ENCODE measurements at places on chromosomes 16 and 17.

DNA sequence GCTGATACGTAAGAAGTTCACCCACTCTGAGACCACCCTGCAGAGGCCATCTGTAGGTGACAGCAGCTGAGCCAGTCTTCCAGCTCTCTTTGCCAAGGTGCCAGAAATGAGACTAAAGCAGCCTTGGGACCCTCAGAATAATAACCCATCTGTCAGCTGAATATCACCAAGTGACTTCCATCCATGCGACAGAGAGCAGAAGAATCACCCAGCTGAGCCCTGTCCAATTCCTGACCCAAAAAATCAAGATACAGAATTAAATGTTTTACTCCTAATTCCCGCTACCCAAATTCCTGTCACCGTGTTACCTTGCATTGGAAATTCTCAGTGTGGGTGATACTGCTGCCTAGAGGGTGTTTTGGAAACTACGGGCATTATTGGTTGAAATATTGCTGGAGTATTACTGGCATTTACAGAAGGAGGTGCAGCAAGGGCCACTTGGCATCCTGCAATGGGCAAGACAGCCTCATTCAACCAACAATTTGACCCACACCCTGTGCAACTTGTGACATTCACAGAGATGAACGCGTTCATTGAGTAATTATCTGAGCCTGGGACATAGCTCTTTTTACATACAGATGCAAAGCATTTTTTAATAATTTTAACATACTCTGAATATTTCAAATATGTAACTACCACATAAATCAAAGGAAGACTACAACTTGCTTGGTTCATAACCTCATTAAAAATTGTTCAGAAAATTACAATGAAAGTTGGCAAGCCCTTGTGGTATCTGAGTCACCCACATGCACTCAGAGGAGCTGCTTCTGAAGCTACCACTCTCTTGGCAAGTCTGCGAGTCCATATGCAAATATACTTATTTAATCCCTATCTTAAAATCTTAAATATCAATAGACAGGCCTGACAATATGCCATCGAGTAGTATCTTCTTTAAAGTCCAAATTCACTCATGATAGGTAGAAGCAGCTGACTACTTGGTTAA is 126.6 kb downstream of the C16orf95 start:
- DNase-seq: no peak

DNA sequence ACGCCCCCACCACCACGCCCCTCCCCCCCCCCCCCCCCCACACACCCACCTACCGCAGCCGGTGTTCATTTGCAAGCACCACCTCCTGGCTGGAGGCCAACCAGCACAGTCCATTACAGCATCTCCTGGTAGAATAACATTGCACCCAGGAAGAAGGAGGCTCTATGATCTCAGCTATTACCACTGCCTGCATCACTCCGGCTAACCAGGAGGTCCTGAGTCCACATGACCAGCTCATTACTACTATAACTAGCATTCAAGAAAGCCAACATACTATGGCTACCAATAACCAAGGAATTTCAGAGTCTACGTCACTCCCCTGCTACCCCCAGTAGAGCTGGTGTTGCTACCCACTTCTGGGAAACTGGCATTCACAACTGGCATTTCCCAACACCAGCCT is 81.1 kb upstream of the ALOX12 start:
- DNase-seq: no peak

DNA sequence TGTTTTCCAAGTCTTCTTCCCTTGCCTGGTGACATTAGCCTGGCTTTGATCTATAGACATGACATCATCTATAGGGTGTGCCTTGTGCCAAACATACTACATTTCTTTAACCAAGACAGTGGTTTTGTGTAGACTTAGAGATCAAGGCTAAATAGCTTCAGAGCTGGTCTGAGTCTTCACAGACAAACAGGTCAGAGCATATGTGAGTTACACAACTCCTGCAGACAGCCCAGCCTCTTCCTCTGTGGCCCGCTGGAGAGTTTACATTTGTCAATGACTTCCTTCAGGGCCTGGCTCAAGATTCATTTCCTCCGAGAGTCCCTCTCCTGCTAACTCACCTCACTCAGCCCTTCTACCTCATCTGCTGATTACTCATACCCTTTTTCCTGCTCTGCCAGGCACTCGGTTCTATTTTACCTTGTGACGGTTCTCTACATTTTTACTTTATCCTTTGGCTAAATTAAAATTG is 73.1 kb upstream of the TANC2 start:
- DNase-seq: no peak

DNA sequence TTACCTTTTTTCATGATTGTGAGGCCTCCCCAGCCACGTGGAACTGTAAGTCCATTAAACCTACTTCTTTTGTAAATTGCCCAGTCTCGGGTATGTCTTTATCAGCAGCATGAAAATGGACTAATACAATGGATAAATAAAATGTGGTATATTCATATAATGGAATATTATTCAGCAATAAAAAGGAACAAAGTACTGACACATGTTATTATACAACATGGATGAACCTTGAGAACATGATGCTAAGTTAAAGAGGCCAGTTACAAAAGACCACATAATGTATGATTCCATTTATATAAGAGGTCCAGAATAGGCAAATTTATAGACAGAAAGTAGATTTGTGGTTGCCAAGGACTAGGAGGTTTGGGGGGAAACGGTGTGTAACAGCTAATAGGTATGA is 5.3 kb downstream of the ERN1 start:
- DNase-seq: no peak

DNA sequence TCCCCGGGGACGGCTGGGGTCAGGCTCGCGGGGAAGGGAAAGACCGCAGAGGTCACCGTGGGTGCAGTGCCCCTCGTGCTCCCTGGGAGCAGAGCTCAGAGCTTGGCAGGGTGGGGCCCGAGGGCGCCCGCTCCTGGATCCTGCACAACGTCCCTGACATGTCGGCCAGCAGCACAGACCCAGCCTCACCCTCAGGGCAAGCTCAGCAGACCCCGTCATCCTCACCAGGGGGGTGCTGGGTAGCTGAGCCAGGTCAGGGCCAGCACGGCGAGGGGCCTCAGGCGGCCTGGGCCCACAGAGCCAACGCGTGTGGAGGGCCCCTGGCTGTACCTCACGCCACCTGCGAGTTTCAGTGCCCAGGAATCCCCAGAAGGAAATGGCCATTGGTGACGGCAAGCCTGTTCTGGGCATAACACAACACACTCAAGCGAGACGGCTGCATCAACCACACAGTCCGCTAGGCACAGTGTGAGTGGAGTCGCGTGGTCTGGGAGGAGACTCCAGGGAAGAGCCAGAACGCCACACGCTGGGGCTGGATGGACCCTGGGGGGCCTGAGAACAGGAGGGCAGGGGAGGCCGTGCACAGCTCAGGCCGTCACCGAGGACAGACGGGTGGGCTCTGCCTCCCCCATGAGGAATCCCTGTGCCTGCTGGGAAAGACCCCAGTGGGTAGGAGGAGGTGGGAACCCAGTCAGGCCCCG is 60.3 kb downstream of the ZNF778 start:
- no peak for DNase-seq

DNA sequence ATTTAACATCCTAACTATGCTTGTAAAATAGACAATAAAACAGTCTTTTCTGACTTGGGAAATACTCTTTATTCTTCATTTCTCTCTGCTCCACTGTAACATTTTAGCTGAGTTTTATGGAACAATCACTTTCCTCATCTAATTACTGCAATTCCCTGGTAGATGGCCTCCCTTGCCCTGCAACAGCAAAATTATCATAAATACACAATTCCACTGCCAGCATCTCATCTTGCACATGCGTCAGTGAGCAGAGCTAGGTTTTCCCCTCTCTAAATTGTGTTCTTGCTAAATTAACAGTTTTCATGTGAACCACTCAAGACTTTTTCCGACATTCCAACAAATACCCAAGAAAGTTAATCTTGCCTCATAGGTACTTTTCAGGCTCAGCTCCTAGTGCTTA is 920.9 kb upstream of the GOT2 start:
- DNase-seq: no peak

GRCh38 chr17:50424996-50425681 is 879 bp upstream of the ACSF2 start:
- no peak for DNase-seq

Measured in naive thymus-derived CD4-positive, alpha-beta T cell (primary cell).